ENCODE measurements at places on chromosomes 4 and X.
A peak's percentile ranks its signal among the peaks of the same experiment; 100 is the strongest.

GRCh38 chrX:129706400-129707072 is 32.2 kb upstream of the XPNPEP2 start:
- DNase-seq: no peak

- DNase-seq: peak; percentile 25
Observed at GRCh38 chr4:184792950-184793555, 32.7 kb downstream of the ACSL1 start.

DNA sequence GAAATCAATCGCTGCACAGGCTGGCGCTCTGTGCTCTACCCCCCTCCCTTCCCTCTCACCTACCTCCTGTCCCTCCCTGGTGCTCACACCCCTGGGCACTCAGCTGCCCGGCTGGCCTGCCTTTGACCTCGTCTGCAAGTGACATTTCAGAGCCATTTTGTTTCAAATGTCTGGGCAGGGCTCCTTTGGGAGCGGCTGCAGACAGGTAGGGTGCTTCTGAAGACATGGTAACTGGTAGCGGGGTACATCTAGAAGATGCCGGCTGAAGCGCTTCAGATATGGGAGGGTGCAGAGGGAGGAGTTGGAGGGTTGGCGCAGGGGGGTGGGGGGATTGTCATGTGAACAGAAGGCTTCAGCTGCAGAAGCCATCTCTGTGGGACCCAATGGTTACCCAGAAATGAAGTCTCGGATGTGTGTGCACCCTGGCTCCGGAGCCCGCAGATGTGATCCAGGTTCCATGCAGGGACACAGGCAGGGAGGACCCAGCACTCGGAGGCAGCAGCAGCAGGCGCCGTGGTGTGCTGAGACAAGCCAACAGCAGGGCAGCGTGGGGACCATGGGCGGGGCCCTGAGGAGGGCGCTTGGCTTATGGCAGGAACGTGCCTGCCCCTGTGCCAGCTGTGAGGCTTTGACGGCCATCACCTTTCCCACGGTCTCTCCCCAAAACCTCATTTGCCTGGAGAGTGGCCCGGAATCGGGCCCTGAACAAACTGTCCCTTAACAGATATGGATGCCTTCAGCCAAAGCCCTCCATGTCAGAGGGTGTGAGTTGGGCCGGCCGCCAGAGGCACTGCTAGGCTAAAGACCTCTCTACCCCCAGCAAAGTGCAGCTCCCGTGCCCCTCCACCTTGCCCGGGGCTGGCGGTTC is 7.6 kb upstream of the DUSP9 start:
- DNase-seq: no peak

- no peak for DNase-seq
Observed at GRCh38 chr4:55336138-55337034, 9.7 kb upstream of the SRD5A3 start.

DNA sequence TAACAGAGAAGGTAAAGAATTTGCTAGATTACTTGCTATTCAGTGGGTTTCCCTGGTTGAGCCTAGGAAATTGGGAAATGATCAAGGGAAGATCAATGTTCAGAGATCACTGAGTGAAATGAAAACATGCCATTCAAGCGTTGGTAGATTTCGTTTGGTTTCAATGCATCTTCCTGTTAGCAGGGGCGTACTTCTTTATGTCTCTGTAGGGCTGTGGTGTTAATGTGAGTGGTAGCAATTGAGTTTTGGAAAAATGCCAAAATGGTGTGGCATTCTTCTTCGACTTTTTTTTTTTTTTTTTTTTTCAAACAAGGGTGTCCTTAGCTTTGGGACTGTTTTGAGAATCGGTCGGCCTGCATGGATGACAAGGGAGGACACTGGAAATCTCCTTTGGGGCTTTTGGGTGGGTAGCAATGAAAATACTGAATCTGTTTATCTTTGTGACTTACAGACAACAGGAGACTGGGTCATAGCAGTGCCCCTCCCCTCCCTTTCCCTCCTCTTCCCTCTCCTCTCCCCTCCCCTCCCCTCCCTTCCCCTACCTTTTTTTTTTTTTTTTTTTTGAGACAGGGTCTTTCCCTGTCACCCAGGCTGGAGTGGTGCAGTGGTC is 50.4 kb downstream of the SPRY1 start:
- no peak for DNase-seq

DNA sequence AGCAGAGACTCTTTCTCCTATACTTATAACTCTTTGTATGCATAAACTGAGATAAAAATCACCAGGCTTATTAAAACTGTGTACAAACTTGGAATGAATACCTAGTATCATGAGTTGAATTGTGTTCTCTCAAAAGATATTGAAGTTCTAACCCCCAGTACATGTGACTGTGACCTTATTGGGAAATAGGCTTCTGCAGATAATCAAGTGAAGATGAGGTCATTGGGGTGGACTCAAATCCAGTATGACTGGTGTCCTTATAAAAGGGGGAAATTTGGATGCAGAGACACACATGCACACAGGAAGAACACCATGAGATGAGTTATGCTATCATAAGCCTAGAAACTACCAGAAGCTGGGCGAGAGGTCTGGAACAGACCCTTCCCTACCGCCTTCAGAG is 26.2 kb downstream of the ZNF827 start:
- no peak for DNase-seq

Data from stimulated activated CD8-positive, alpha-beta memory T cell treated with anti-CD3 and anti-CD28 coated beads, Interleukin-12 subunit alpha, Interleukin-12 subunit beta, amount 100 ng/mL, for 4 hours (primary cell).